Smooth muscle cell of the coronary artery (primary cell): ENCODE measurements at places on chromosomes 4 and X. TPM values are rescaled to one million over a fixed set of nuclear protein-coding genes. Genes with fewer than 3 reads are reported as not detected.

SMIM10L2A gene
- 0.08 and 0.35 TPM in 2 replicates for total RNA-seq

ANOS1 gene
- 0.94 and 11.7 TPM in 2 replicates for total RNA-seq

UGT2B7 gene
- not detected in 2 replicates for total RNA-seq

PORCN gene
- total RNA-seq = 9.8 and 17.6 TPM in 2 replicates

GPAT3 gene
- 1.1 and 4.3 TPM in 2 replicates for total RNA-seq

ENPP6 gene
- not detected in 2 replicates for total RNA-seq

SYP gene
- 0.08 and 0.12 TPM in 2 replicates for total RNA-seq

DOK7 gene
- 0.08 TPM in 1 of 2 replicates, not detected in the other for total RNA-seq

OPHN1 gene
- 2.7 and 7.8 TPM in 2 replicates for total RNA-seq

NXF2 gene
- total RNA-seq = not detected in 2 replicates

STX18 gene
- 19.0 and 21.0 TPM in 2 replicates for total RNA-seq

CITED1 gene
- 0.23 TPM in 1 of 2 replicates, not detected in the other for total RNA-seq

MAGEA1 gene
- total RNA-seq = not detected in 2 replicates

ALAS2 gene
- total RNA-seq = not detected in 2 replicates

PABPC5 gene
- 0.82 and 1.2 TPM in 2 replicates for total RNA-seq

CT45A1 gene
- total RNA-seq = not detected in 2 replicates

RTL3 gene
- total RNA-seq = 0.12 TPM in 1 of 2 replicates, not detected in the other

RPL36A gene
- 347 and 706 TPM in 2 replicates for total RNA-seq

ZMYM3 gene
- total RNA-seq = 5.1 and 10.4 TPM in 2 replicates

TMEM144 gene
- total RNA-seq = 3.1 and 9.8 TPM in 2 replicates

NAP1L2 gene
- total RNA-seq = 0.23 and 0.70 TPM in 2 replicates

CCSER1 gene
- total RNA-seq = 0.23 TPM in 1 of 2 replicates, not detected in the other

MAPK10 gene
- total RNA-seq = 10.2 and 12.3 TPM in 2 replicates

HEPH gene
- total RNA-seq = 62.4 and 99.5 TPM in 2 replicates

GPR173 gene
- total RNA-seq = 1.4 and 4.2 TPM in 2 replicates

APLN gene
- total RNA-seq = 0.83 and 24.2 TPM in 2 replicates

LPAR4 gene
- 0.08 TPM in 1 of 2 replicates, not detected in the other for total RNA-seq

MAGEA11 gene
- total RNA-seq = not detected in 2 replicates

CT47A7 gene
- total RNA-seq = not detected in 2 replicates

TEX13D gene
- total RNA-seq = not detected in 2 replicates

ADGRG4 gene
- total RNA-seq = not detected in 2 replicates

VSIG4 gene
- total RNA-seq = not detected in 2 replicates

ADAMTS3 gene
- 1.6 and 5.0 TPM in 2 replicates for total RNA-seq

MGARP gene
- total RNA-seq = 4.9 and 90.6 TPM in 2 replicates

MTMR8 gene
- 0.08 TPM in 1 of 2 replicates, not detected in the other for total RNA-seq

TRIM61 gene
- 0.94 and 1.1 TPM in 2 replicates for total RNA-seq

COL25A1 gene
- total RNA-seq = 0.15 and 0.59 TPM in 2 replicates

CLDN2 gene
- total RNA-seq = under 0.01 TPM in 1 of 2 replicates, not detected in the other

UCHL1 gene
- total RNA-seq = 107 and 149 TPM in 2 replicates

TMSB15B gene
- 1.5 and 5.7 TPM in 2 replicates for total RNA-seq

MRPL1 gene
- 16.7 and 25.6 TPM in 2 replicates for total RNA-seq

FGF13 gene
- under 0.01 and 6.2 TPM in 2 replicates for total RNA-seq

ELF2 gene
- total RNA-seq = 32.8 and 50.5 TPM in 2 replicates

GASK1B gene
- 15.8 and 54.2 TPM in 2 replicates for total RNA-seq

TLR3 gene
- 0.60 and 2.2 TPM in 2 replicates for total RNA-seq

PHEX gene
- 0.08 and 1.2 TPM in 2 replicates for total RNA-seq

ARHGAP24 gene
- total RNA-seq = 33.5 and 51.0 TPM in 2 replicates

FRG2 gene
- not detected in 2 replicates for total RNA-seq

POU3F4 gene
- total RNA-seq = not detected in 2 replicates

TCP11X2 gene
- not detected in 2 replicates for total RNA-seq

TENM3 gene
- 0.08 and 7.3 TPM in 2 replicates for total RNA-seq
